ENCODE measurements at places on chromosomes 3 and 15. TPM values are rescaled to one million over a fixed set of nuclear protein-coding genes. Genes with fewer than 3 reads are reported as not detected.

KBTBD13 gene
- total RNA-seq = under 0.01 TPM

SST gene
- total RNA-seq = not detected

LRRC49 gene
- 29.4 TPM for total RNA-seq

MUSTN1 gene
- total RNA-seq = not detected

INSYN1 gene
- total RNA-seq = 0.73 TPM

SLCO2A1 gene
- total RNA-seq = not detected

ARHGAP11A gene
- total RNA-seq = 33.5 TPM

P2RY12 gene
- total RNA-seq = 0.29 TPM

NR2E3 gene
- total RNA-seq = not detected

GXYLT2 gene
- total RNA-seq = 26.0 TPM

SMCO1 gene
- total RNA-seq = not detected

FHIT gene
- total RNA-seq = 2.5 TPM

ARHGEF26 gene
- total RNA-seq = 1.6 TPM

CAMK2N2 gene
- total RNA-seq = not detected

GPR160 gene
- total RNA-seq = 0.29 TPM

ST6GAL1 gene
- not detected for total RNA-seq

GRK7 gene
- total RNA-seq = under 0.01 TPM

DUOXA2 gene
- total RNA-seq = not detected
